ENCODE measurements at places on chromosomes 4 and X.

GRCh38 chr4:22174640-22175039, 226.1 kb upstream of the KCNIP4 start:
- DNase-seq: no peak

DNA sequence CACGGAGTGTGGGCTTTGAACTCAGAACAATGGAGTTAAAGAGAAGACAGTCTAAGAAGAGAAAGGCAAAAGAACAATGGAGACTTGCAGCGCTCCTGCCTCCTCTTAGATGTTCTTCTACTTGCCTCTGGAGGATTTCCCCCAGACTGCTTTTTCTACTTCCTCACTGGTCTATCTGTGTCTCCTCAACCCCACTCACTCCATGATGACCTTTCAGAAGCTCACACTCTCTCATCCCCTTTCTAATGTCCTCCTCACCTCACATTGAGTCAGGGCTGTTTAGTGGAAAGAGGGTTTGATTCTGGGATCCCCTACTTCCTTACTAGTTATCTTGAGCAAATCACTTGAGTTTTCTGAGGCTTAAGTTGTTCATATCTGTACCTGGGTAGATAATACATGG, 12.2 kb upstream of the HERC6 start:
- no peak for DNase-seq

DNA sequence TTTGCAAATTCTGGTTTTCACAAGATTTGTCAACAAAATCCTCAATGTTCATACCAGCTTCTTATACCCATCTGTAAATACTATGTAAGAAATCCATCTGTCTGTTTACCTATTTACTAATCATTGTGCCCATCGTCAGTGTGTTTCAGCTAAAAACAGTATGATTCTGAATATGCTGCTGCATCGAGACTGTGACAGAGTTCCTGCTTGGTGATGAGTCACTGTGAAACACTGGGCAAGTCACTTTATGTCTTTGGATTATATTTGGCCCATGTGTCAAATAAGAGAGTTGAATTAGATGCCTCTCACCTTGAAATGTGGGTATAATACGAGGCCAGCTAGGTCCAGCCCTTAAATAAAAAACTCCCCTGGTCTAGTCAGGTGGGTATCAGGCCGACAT, 79.3 kb downstream of the CBLL2 start:
- DNase-seq: no peak

GRCh38 chr4:125390727-125391126, 76.0 kb downstream of the FAT4 start:
- DNase-seq: no peak

DNA sequence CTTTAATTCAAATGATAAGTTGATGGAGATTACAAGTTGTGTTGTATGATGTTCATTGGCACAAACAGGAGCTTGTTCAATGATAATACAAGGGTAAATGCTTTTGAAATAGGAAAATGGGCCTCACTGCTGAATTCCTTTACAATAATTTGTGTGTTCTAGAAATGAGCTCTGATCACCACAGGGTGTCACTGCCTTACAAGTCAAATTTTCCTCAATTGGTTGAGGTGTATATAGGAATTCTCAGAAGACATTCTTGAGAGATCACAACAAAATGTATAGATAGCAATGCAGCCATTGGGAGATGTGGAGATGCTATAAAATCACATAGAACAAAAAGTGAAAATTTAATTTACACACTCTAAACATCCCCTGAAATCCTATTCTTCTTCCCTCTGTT, 49.6 kb downstream of the KLF8 start:
- DNase-seq: no peak

- DNase-seq: no peak
These were observed 89.0 kb upstream of the BANK1 start for GRCh38 chr4:101701551-101701950.

GRCh38 chr4:79869597-79870237, 203.3 kb downstream of the ANTXR2 start:
- no peak for DNase-seq

Measured in effector CD8-positive, alpha-beta T cell (primary cell).